Temporal lobe (tissue), 4 donors: ENCODE measurements at places on chromosomes 12 and 14. TPM values are rescaled to one million over a fixed set of nuclear protein-coding genes. Genes with fewer than 3 reads are reported as not detected.

The DAO gene
- not detected for total RNA-seq

The AHNAK2 gene
- 34.4 TPM for total RNA-seq

The PAPLN gene
- total RNA-seq: 1.7 TPM

The KCNA1 gene
- total RNA-seq: 2.7 TPM

The RHNO1 gene
- 22.9 TPM for total RNA-seq

The PTGDR gene
- 0.49 TPM for total RNA-seq

The TUBA1A gene
- total RNA-seq: 6,946 TPM

The GNS gene
- total RNA-seq: 39.8 TPM

The ABCC9 gene
- 15.2 TPM for total RNA-seq
